ENCODE measurements at places on chromosomes 12 and 14.
A peak's percentile ranks its signal among the peaks of the same experiment; 100 is the strongest.

- DNase-seq, result no peak
These were observed 158.0 kb downstream of the KCNA5 start for GRCh38 chr12:5201554-5202218.

GRCh38 chr14:99597911-99598600, 6.0 kb downstream of the CCDC85C start:
- DNase-seq, result no peak

GRCh38 chr12:70154960-70155589, 88.2 kb upstream of the CNOT2 start:
- no peak for DNase-seq

GRCh38 chr12:14905269-14906004, 19.8 kb upstream of the MGP start:
- DNase-seq, result no peak

GRCh38 chr12:106282457-106283097, 20.0 kb upstream of the TCP11L2 start:
- DNase-seq, result peak; percentile 15

- DNase-seq, result no peak
These were observed 15.8 kb downstream of the DTD2 start for GRCh38 chr14:31441273-31442111.

DNA sequence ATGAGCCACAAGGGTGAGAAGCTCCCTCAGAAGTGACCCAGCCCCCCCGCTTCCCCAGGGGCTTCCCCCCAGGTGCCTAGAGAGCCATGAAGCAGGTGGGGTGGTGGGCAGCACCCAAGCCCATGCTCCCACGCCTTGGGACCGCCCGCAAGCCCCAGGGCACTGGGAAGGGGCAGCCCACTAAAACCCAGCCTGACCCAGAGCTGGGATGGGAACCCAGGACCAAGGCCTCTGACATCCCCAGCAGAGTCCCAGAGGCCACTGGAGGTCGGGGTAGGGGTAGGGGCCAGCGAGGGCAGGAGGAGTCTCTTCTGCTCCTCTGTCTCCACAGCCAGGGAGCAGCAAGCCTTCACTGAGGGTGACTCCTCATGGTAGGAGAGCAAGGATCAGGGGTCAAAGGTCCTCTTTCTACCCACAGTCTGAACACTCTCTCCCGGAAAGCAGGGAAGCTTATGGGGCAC, 86.5 kb upstream of the ZFP36L1 start:
- DNase-seq, result no peak

- no peak for DNase-seq
These were observed 223.7 kb downstream of the CHST11 start for GRCh38 chr12:104680491-104680890.

- DNase-seq, result no peak
These were observed 51.4 kb downstream of the SLC41A2 start for GRCh38 chr12:104906695-104907094.

GRCh38 chr12:24561411-24561871, 387.5 kb downstream of the BCAT1 start:
- DNase-seq, result no peak

DNA sequence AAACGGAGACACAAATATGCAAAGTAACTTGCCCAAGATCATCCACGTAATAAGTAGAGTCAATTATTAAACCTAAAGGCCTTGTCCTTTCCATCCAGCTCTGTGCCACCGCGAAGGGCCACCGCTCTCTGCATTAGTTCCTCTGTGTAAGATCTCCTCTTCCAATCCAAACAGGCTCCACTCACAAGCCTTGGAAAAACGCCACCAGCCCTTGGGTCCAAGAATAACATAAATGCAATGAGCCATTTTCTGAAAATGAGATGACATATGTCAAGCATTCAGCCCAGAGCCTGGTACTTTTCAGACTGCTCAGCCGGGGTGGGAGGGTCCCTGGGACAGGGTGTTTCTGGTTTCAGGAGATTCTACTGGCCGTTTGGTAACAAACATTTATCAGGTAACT, 30.0 kb downstream of the DGLUCY start:
- no peak for DNase-seq

GRCh38 chr12:49818241-49818895, 9.8 kb downstream of the NCKAP5L start:
- DNase-seq, result no peak

- no peak for DNase-seq
These were observed 1.6 kb downstream of the MAPK1IP1L start for GRCh38 chr14:55053018-55053417.

GRCh38 chr12:50059440-50060119, 2.2 kb downstream of the ASIC1 start:
- DNase-seq, result peak; percentile 20

DNA sequence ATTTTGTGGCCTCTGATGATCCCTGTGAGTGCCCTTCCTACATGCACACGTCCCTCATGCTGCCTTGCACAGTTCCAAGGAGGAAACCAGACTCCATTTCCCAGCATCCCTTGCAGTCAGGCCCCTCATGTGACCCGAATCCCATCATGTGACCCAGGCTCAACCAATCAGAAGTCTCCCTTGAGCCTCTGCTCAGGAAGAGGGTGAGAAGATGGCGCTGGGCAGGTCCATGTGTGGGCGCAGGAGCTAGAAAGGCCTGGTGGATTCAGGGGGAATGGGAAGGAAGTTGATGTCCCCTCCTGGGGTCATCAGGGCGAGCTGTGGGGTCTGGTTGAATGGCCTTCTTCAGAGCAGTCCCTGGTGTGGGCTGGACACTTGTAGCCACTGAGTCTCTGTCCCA, 240.5 kb downstream of the ADGRD1 start:
- DNase-seq, result no peak

GRCh38 chr12:100443434-100443833, 30.2 kb upstream of the NR1H4 start:
- DNase-seq, result no peak

DNA sequence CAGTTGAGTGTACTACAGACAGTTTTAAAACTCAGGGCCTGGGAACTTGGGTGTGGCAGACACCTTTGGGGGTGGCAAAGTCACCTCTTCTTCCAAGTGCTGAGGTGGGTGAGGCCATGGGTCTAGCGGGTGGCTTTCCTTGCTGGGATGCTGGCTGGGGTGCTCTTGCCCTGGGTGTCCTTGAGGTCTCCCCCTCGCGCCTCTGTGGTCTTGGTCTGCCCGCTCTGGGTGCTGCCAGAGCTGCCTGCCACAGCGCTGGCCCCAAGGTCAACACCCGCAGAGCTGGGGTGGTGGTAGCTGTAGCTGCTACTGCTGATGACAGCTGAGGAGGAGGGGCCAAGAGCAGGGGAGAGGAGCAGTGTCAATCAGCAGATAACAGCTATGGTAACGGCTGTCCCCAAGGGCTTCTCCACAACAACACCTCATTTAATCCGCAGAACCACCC, 6.8 kb downstream of the KRT74 start:
- no peak for DNase-seq

DNA sequence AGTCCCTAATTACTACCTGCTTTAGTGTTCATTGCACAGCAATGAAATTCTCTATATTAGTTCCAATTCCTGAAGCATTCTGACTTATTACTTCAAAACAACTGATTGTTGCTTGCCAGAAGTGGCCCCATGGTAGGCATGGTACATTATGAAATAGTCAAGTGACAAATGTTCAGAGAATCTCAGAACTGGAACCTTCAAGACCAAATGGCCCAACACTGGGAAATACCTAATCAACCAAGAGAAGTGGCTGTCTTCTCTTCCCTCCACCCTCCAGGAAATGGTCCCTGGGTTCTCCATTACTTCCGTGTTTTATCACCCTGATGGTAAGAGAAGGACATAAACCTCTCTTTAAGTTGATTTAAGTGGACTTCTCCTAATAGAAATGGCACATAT, 49.9 kb downstream of the ITPR2 start:
- DNase-seq, result no peak
